Hematopoietic multipotent progenitor cell (in vitro differentiated cells): ENCODE measurements at places on chromosomes 5 and 9. TPM values are rescaled to one million over a fixed set of nuclear protein-coding genes. Genes with fewer than 3 reads are reported as not detected.

NEK6 gene
- total RNA-seq: 22.6 TPM

- DNase-seq: peak; percentile 63
These were observed 13.1 kb downstream of the GPRIN1 start for GRCh38 chr5:176596689-176597416.

- no peak for DNase-seq
These were observed 668.6 kb upstream of the DMAC1 start for GRCh38 chr9:8468045-8468637.

GRCh38 chr5:101580591-101580990 lies 677.5 kb upstream of the ST8SIA4 start:
- DNase-seq: no peak

GRCh38 chr9:90102292-90102901 lies 497.6 kb downstream of the GADD45G start:
- peak; percentile 84 for DNase-seq

DNA sequence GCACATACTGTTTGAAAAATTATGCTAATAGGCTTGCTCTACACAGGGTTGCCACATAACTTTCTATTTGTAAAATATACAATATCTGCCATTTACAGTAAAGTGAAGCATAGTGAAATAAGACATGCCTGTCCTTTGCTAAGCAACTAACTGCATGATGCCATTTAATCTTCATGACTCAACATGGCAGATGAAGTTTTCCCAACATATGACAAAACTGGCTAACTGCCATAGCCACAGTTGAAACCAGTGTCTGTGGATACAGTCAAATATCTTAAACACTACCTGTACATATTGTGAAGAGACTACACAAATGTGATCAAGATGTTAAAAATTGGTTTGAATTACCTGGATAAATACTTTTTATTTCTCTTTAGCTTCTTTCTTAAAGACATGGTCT lies 3.1 kb upstream of the DMAC1 start:
- DNase-seq: no peak

- no peak for DNase-seq
These were observed 1493.2 kb downstream of the MAT2B start for GRCh38 chr5:164998590-164998989.
